CD4-positive, alpha-beta memory T cell (primary cell): ENCODE measurements at places on chromosomes 3 and 15. TPM values are rescaled to one million over a fixed set of nuclear protein-coding genes. Genes with fewer than 3 reads are reported as not detected.

The GPR149 gene
- total RNA-seq: not detected

The SI gene
- total RNA-seq: not detected

The MAP3K13 gene
- total RNA-seq: 8.7 TPM

The SNURF gene
- total RNA-seq: 32.9 TPM

The C2CD4A gene
- 0.11 TPM for total RNA-seq

The GRK7 gene
- total RNA-seq: 0.25 TPM

The NTRK3 gene
- total RNA-seq: not detected

DNA sequence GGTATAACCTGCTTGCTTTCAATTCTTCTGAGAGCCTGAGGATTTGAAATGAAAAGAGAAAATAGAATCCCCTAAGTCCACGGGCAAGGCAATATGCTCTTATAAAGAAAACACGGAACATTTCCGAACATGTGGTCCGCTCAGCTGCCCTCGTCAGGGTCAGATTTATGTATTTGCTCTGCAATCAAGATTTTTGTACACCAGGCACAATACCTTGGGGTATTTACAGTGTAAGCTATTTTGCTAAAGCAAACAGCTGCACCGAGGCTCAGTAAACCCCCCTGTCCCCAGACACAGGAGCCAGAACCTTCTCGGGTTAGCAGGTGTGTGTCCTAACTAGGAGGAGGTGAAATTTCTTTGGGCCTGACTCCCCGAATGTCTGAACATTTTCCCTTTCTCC, 155.8 kb upstream of the LRIG1 start:
- DNase-seq: no peak

- DNase-seq: no peak
Observed at GRCh38 chr15:60656481-60656880, 177.5 kb upstream of the ICE2 start.

DNA sequence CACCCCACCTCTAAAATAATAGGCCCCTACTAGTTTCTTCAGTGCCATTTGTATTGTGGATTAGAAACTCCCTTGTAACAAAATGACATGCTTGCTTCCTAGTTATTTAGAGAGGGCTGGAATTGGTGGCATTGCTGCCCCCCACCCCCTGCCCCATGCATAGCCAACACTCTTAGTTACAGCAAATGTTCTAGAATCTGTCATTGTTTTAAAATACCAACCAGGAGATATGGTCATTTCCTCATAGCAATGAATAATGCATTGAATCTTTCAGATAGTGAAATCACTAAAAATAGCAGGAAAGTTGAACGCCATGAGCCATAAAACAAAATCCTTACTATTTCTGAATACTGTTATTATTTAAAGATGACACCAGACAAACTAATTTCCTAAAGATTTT, 292.5 kb downstream of the ARPP21 start:
- DNase-seq: no peak

DNA sequence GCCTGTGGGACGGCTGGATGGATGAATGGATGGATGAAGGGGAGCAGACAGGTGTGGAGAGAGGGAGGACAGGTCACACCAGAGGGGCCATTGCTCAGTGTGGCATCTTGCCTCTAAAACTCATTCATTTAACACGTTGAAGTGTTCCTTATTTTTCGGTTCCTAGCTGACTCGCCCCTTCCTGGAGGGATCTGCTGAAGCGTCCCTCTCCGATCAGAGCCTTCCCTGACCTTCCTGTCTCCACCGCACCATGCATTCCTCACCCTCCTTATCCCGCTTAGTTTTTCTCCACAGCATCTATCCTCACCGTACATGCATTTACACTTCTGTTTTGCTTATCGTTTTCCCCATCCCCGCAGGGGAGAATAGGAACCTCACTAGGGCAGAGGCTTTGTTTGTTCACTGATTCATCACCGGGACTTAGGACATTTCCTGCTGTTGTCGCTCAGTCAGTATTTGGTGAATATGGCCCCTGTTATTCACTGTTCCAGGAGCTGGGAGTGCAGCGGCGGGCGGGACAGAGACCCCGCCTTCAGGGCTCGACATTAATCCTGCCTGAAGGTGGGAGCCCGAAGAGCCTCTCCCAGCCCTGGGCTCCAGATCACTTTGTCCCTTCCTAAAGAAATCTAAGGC, 32.0 kb downstream of the FOXL2 start:
- no peak for DNase-seq

DNA sequence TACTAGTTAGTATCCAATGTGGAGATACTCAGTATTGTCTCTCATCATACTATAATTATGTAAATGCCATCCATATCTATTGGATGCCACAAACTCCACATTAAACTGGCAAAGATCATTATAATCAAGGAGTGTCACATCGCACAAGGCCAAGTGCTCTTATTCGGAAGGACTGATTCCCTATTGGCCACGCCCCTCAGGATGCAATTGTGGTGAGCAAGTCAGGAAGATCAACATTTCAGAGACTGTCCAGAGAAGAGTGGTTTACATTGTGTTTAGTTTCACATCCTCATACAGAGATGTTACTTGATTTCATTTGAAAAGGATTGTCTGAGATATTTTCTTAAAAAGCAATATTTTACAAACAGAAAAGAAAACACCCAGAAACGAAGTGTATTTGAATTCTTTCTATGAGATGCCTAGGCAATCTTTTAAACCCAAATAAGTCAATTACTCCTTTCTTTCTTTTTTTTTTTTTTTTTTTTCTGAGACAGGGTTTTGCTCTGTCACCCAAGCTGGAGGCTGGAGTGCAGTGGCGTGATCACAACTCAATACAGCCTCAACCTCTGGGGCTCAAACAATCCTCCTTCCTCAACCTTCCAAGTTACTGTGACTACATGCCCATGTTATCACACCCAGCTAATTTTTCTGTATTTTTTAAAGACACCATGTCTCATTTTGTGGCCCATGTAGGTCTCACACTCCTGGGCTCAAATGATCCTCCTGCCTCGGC, 369.1 kb downstream of the RBMS3 start:
- no peak for DNase-seq

GRCh38 chr3:119596398-119596797, 1.3 kb upstream of the PLA1A start:
- DNase-seq: no peak

GRCh38 chr3:177610686-177611633, 413.7 kb upstream of the TBL1XR1 start:
- DNase-seq: no peak

- no peak for DNase-seq
Observed at GRCh38 chr3:97950360-97950759, 21.9 kb downstream of the RIOX2 start.

- no peak for DNase-seq
Observed at GRCh38 chr15:80240276-80240675, 11.7 kb downstream of the CTXND1 start.

GRCh38 chr3:94130690-94131089, 67.8 kb downstream of the NSUN3 start:
- DNase-seq: no peak

DNA sequence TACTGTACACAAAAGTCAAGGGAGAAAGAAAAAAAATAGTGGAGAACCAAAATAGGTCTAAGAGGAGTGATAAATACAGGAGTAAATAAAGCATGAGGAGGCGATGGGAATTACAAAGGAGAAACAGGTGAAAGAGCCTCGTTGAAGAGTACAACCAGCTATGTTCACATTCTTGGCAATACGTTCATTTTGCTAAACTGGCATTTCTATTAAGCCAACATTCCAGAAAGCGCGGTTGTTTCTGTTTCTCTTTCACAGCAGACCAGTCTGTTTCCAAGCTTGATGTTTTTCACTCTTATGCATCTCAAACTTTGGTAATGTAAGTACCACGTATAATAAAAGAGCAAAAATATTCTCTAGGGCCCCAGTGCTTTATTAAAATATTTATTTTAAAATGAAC, 74.5 kb downstream of the NSUN3 start:
- no peak for DNase-seq

DNA sequence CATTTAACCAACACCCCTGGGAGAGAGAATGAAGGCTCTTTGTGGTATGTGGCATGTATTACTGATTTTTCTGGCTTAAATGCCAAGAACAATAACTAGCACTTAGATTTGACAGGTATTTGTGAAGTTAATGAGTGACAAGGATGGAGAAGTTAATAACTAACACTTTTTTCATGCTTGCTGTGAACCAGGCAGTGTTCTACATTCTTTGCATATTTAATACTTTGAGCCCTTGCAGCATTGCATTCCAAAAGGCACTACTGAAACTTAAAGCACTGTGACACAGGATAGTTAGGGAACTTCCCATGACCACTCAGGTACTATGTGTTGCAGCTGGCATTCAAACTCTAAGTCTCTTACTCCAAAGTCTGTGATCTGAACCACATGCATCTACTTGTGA, 650.6 kb downstream of the ZPLD1 start:
- no peak for DNase-seq

GRCh38 chr3:146705225-146705624, 100.1 kb upstream of the PLSCR5 start:
- no peak for DNase-seq

DNA sequence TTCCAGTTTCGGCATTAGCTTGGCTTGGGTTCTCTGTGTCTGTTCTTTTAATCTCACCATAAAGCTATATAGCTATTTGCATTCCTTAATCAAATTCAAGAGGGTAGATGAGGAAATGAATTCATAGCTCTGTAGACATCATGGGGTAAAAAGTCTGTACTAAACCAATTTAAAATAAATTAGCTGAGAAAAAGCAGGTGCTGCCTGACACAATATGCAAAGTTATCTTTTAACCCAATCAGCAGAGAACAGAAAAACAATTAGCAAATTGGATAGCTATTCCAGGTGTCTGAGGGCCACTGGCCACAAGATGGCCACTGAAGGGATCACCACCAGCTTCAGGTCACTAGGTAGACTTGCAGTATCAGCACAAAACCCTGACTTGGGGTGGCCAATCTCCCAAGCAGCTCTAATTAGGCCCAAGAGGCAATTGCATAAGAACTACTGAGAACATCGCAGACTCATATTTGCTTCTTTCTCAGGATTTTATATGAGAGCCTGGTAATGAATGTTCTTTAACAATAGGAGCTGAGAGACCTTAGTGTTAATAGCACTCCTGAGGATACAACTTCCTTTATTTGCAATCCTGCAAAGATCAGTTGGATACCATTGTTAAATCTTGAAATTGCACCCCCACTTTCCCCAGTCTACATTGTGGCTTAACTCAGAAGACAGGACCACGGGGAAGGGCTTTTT, 494.3 kb downstream of the PDCD6IP start:
- DNase-seq: no peak

GRCh38 chr3:130509008-130509407, 8.0 kb upstream of the COL6A6 start:
- DNase-seq: no peak

DNA sequence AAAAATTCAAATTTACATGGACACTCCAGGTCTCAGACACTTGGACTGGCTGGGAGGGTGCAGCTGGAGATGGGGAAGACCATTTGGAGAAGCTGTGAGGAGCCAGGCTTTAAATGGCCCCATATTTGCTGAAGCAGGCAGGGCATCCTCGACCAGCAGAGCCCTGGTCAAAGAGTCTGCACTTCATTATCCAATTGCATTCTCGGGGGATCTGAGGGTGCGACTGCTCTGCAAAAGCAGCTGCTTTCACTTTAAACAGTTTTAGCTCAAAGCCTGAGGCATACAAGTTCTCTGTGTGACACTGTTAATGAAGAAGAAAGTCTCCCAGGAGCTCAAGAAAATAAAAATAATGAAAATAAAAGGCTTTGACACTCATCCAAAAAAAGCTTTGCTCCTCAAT, 98.0 kb upstream of the SLC25A36 start:
- DNase-seq: no peak

DNA sequence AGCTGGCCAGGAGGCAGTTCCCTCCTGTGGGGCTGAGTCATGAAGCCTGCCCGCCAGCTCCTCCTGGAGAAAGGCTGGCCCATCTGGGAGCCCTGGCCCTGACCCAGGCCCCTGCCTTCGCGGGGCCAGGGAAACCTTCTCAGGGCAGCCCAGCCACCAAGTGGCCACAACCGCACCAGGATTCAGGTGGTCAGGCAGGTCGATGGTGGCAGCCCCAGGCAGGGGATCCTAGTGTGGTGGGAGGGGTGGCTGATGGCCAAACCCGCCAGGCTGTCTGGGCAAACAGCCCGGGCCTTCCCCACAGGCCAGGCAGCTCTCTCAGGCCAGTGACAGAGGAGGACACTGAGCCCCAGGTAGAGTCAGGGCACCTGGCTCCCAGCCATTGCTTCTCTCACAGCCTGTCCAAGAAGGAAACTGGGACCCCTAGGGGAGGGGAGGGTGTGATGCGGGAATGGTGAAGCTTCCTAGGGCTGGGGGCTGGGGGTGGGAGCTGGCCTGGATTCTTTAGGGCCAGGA, 1.2 kb downstream of the TWF2 start:
- DNase-seq: no peak

DNA sequence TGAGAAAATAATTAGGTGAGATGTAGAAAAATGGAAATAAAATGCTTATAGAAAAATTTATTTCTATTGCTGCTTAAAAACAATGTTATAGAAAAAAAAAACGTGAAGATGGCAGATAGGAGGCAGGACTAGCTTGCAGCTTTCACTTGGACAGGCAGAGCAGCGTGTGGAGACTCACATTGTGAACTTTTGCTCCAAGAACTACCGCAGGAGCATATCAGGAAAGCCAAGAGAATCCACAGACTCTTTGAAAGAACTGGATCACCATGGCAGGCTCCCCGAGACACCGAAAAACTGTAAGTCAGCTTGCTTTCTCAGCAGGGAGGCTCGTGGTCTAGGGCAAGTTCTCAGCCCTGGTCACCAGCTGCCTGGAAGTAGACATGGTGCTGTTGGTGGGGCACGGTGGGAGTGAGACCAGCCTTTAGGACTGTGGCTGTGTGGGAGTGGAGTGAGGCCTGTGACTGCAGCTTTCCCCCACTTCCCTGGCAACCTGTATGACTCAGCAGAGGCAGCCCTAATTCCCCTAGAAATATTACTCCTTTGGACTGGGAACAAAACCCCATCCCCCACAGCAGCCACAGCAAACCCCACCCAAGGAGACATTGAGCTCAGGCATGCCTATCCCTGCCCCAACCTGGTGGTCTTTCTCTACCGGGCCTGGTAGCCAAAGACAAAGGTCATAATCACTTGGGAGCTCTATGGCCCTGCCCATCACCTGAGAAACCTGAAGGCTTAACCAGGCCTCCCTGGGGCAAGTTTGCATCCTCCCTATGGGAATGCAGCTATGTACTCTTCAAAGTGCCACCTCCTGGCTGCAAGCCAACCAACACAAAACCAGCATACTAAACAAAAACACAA, 22.8 kb downstream of the STRIT1 start:
- no peak for DNase-seq

DNA sequence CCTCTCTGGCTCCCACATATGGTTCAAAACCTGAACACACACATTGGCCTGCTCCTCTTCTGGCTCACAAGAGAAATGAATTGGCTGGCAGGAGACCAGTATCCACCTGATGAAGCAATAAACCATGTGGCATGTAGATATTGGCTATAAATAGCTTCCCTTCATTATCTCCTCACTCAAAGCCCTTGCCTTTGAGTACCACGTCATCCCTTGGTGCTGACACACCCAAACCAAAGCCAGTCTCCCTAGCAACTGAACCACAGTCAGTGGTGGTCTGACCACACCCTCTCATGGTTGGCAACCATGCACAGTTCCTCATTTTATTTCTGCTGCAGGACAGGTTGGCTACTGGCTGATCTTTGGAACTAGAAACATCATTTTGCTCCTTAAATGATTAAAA, 98.8 kb downstream of the ZNF621 start:
- no peak for DNase-seq
